ENCODE measurements at places on chromosomes 12 and 14.

DNA sequence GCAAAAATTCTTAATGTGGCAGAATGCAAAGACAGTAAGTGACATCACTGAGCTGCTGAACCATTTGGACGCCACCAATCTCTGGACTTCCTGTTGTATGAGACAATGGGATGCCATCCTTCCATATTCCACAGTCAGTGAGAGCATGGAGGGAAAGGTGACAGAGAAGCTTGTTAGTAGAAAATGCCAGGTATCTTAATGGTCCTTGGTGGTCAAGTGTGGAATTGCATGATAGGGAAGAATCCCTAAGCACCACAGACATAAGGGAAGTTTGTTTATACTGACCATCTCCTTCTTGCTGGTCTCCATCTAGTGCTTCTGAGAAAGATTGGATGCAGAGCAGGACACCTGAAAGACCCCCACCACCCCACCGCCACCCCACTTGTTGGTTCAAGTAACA lies 1410.0 kb upstream of the TMEM132C start:
- DNase-seq = no peak

GRCh38 chr14:23932639-23933038 lies 20.9 kb upstream of the DHRS4 start:
- DNase-seq = no peak

GRCh38 chr14:88614218-88614907 lies 51.5 kb downstream of the ZC3H14 start:
- no peak for DNase-seq

GRCh38 chr12:50013361-50014147 lies 11.7 kb downstream of the RACGAP1 start:
- no peak for DNase-seq

GRCh38 chr12:30364822-30365221 lies 330.8 kb downstream of the IPO8 start:
- no peak for DNase-seq

DNA sequence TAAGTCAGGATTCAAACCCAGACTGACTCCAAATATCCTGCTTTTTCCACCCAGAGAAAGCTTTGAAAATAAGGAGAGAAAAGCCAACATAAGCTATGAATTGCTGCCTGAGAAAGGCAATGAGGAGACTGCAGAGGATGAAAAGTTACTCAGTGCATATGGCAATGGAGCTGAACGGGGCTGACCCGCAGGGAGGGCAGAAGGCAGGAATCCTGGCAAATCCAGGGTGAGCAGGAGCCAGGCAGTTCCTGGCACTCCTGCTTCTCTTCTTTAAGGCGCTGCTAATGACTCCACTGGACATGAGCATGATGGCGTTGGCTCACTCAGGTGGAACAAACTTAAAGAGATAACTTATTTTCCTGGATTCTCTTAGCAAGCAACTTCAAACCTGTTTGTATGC lies 95.2 kb upstream of the TMCC3 start:
- no peak for DNase-seq

DNA sequence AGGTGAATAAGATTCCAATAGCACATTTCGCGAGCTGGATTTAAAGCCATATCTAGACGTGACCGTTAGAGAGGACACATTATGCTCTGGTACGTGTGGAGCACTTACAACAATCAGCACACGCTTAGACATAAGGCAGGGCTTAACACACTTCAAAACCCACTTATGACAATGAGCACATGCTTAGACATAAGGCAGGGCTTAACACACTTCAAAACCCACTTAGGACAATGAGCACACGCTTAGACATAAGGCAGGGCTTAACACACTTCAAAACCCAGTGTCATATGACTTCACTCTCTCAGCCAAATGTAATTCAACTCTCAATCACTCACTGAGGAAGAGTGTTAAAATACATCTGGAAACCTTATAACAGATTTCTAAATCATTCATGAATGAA lies 11.2 kb upstream of the PLD4 start:
- DNase-seq = no peak

- no peak for DNase-seq
Measured at GRCh38 chr12:117147639-117148038, 42.6 kb downstream of the FBXO21 start.

DNA sequence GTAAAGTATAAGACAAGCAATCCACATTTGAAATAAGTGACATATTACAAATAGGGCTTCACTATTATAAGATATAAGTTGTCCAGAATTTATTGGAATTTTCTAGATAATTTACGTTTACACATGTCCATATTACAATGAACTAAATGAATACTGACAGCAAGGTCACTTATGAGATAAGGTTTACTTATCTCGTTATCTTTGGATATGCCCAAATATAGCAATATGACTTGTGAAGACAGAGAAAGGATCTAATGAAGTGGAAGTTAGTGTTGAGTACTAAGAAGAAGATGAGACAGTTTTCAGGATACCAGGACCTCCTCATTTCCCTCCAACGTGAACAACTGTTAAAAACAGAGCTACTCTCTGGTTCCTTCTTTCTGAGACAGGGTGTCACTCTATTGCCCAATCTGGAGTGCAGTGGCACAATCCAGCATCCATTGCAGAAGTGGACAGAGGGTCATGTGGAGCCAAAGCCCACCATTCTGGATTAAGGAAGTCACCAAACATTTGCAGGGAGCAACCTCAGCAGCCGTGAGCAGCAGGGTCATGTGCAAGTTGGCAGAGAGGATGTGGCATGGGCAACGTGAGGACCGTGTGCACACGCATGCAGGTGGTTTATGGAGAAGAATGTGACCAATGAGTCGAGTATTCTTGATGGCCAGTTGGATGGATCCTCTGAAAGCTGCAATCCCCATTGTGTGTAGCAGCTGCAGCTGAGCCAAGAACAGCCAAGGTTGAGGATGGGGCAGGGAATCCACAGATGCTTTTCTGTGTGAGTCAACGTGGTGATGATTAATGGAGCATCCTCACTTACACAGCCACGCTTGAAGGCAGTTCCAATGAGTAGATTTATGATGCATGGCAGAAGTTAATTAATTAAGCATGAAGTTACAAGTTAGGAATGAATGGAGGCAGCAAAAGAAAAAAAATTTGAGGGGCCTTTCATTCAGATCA lies 111.0 kb downstream of the BICD1 start:
- no peak for DNase-seq

DNA sequence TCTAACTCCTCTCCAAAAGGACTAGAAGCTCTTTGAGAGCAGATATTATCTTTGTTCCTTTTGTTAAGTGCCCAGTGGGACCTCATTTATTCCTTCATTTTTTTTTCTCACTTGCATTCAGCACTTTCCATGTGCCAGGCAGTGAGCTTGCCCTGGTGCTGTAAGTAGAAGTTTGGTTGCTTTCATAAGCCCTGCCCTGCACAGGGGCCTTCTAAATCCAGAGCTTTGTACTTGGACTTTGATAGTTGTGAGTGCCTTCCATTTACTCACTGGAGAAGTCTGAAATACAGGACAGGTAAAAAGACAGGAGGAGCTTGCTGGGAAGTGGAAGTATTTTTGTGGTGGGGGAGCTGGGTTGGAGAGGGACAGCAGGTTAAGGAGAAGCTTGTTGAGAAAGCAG lies 56.7 kb upstream of the PTCSC3 start:
- DNase-seq = no peak

DNA sequence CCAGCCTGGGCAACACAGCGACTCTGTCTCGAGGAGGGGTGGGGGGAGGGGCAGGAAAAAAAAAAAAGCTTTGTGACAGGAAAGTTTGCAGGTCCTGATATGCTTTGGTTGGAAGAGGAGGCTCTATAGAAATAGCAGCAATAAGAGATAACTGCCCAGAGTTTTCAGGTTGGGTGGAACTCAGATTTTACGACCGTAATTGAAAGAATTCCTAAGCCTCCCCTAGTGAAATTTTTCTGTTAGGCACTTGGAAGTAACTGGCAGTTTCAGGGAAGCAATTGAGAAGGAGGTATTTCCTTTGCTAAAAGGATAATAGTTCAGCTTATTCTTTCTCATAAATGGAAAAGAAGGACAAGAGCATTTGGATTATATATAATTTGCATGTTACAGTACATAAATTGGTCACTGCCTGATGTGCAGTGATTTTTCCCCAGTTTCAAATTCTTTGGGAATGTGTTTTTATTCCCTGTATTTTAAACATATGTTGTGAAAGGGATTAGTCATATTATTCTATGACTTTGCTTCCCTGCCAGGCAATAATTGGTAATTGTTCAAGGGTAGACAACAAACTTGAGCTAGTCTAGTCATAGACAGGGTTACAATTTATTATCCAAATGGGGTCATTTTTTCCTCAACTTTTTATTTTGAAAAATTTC lies 452.8 kb downstream of the AEBP2 start:
- no peak for DNase-seq

- DNase-seq = no peak
Measured at GRCh38 chr14:77603654-77604255, 12.7 kb downstream of the SPTLC2 start.

DNA sequence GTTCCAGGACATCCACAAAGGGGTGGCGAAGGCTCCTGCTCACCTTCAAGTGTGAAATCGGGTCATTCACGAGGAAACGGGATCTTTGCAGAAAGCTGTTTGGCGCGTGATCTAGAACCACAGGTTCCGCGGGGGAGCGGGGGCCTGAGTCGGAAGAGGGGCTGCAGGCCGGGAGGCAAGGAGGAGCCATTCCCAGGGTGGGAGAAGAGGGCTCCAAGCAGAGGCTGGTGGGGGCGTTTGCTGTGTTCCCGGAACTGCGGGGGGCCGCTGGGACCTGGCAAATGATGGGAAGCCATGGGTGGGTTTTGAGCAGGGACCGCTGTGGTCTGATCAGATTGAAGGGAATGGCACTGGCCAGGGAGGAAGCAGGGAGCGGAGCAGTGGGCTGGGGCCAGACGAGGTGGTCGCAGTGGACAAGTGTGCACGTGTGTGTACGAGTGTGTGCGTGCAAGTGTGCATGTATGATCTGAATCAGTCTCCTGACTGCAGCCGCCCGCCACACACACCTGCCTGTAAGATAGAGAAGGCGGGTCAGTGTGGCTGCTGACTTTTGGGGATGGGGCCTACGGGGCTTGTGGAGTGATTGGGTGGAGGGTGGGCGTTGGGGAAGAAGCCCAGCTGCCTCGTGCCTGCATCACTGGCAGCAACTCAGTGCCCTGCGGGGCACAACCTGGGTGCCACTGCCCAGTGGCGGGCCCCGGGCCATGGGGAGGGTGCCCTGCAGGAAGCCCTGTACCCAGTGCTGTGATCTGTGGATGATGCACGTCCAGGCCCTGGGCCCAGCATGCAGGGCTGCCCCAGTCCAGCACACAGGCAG lies 141.9 kb downstream of the KIF26A start:
- no peak for DNase-seq

- DNase-seq = no peak
Measured at GRCh38 chr12:122846622-122847515, 11.6 kb downstream of the HIP1R start.

- no peak for DNase-seq
Measured at GRCh38 chr12:19761463-19761862, 322.2 kb downstream of the AEBP2 start.

Data from naive thymus-derived CD4-positive, alpha-beta T cell (primary cell).